Cortex of kidney (tissue), 1 donor: ENCODE measurements at places on chromosomes 12 and 14.

GRCh38 chr12:19095756-19096480 lies 33.6 kb upstream of the PLEKHA5 start:
- no peak for DNase-seq

DNA sequence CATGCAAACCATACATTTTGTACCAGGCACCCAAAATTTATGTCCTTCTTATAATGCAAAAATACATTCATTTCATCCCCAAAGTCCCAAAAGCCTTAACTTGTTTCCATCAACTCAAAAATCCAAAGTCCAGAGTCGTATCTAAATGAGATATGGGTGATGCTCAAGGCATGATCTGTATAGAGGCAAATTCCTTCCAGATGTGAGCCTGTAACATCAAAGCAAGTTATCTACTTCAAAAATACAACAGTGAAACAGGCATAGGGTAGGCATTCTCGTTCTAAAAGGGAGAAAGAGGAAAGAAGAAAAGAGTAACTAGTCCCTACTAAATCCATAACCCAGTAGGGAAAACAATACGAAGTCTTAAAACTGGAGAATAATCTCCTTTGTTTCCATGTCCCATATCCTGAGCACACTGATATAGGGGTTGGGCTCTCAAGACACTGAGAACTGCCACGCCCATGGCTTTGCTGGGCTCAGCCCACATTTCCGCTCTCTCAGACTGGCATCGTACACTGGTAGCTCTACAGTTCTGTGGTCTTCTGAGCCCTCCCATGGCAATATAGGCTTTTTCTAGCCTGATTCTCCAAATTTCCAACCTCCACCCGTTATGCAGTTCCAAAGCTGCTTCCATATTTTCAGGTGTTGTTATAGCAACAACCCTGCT lies 232.8 kb downstream of the TMTC2 start:
- no peak for DNase-seq

DNA sequence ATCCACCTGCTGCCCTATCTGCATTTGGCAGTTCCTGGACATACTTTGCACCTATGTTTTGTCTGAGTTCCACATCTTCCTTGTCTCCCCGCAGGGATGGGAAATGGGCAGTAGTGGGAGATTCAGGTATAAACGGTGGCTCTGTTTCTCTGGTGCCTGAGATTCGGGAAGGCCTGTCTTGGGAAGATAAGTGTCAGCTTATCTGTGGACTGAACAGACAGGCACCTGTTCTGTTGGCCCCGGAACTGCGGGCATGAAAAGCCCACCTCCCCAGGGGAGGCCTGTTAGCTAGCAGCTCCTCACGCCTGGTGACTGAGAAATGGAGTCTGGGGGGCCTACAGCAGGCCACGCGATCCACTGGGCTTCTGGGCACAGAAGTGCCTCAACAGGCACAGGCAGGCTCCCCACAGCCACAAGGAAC lies 5.8 kb downstream of the PHB2 start:
- no peak for DNase-seq

DNA sequence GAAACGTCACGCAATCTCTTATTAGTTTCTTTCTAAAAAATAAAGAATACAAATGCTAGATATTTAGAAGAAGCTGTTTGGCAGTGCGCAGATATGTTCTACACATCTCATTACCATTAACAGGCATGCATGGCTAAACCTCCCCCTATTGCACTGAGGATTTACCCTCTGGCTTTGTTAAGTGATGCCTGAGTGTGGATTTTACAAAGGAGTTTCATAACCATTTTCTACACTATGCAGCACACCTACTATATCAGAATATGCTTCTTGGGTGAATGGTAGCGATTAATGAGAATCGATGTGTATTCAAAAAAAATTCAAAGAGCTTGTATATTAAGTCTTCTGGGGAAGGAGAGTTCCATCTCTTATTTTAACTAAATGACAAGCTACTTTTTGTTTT lies 1.1 kb upstream of the RMST start:
- DNase-seq = no peak

- DNase-seq = no peak
Measured at GRCh38 chr14:64550621-64551333, 1.0 kb downstream of the PPP1R36 start.

DNA sequence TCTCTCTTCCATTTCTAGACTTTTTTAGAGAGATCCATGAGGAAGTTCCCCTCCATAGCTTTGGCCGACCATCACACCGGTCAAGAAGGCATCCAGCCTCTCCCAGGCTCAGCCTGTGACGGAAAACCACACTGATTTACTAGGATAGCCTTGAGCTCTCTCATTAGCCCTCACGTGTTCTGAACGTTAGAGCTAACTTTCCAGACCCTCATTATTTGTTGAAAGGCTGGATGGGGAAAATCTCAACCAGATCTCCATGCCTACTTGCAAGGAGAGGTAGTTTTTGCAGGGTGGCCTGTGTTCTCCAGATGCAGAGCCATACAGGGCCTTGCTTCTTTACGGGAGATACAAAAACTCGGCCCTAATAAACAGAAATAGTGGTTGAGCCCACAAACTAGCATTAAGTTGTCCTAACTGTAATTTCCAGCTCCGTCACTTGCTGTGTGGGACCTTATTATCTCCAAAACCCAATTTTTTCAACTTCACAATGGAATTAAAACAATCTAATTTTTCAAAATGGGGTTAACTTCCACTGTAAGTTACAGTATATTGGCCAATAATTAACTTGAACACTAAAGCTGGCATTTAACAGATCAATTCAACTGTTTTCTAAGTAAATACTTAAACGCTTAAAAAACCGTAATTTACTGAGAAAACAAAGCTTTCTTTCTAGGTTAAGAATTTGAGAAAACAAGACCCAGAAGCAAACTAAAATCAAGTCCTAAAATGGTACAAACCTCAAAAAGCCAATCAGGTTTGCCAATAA lies 65.3 kb downstream of the KLHL28 start:
- DNase-seq = no peak

DNA sequence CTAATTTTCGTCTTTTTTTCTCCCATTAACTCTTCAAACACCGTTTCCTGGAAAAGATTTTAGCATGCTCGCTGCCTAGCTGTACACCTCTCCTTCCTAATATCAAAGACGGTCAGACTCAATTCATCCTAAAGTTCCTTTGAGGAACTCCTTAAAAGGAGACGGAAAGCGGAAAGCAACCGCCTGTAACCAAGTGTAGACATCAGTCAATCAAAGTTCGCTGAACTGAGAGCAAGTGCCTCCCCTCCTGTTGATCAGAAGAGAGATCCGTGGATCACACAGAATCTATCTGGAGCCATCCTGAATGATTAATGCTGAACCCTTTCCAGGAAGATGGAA lies 412 bp upstream of the TEP1 start:
- no peak for DNase-seq

- no peak for DNase-seq
Measured at GRCh38 chr12:45768194-45768593, 38.7 kb downstream of the ARID2 start.

GRCh38 chr12:87924149-87924548 lies 105.1 kb downstream of the C12orf50 start:
- no peak for DNase-seq
